ENCODE measurements at places on chromosomes 7 and 10. TPM values are rescaled to one million over a fixed set of nuclear protein-coding genes. Genes with fewer than 3 reads are reported as not detected.

DNA sequence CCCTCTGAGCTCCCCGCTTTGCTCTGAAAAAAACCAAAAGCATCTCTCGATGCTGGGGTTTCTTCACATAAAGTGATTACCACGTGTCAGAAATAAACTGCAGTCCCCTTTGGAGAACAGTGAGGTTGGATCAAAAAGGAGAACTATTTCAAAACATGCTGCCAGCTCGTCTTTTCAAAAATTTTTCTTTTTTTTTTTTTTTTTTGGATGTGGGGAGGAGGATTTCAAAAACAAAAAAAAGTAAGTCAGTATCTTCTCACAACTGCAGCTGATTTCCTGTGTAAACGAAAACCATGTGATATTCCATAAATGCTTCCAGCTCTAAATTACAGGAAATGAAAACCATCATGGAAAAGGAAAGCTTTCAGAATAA, 155.0 kb upstream of the LYZL2 start:
- peak overlapping the region; percentile 70 for H3K27ac ChIP-seq
- H3K4me1 ChIP-seq: peaks cover 19% of the 10 kb centered on the region
- no peak for DNase-seq
- no peaks in the 10 kb centered on the region for H3K36me3 ChIP-seq
- peak overlapping the region; percentile 80 for H3K4me3 ChIP-seq
- no peaks in the 10 kb centered on the region for H3K27me3 ChIP-seq

DNA sequence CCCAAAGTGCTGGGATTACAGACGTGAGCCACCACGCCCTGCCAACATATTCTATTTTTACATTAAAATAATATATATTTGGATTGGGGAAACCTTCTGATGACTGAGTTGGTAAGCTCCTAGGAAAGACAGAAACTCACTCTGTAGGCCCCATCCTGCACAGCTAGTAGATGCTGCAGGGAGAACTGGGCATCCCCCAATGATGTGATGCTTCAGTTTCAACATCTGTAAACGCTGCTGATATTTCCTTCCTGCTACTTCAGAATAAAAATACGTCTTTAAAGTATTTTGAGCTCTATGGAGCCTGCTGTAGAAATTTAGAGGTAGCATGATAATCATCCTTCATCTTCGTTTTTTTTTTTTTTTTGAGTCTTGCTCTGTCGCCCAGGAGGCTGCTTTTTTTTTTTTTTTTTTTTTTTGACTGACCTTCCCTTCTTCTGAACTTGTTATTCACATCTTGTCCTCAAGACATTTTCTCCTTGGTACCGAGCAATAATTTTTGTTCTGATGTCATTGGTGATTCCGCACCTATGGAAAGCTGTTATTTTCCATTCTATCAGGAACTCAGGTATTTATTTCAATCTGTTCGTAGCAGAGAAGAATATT, 21.8 kb upstream of the INPP5F start:
- DNase-seq: no peak
- H3K27me3 ChIP-seq: no peaks in the 10 kb centered on the region
- H3K36me3 ChIP-seq: no peaks in the 10 kb centered on the region
- H3K27ac ChIP-seq: no peak overlapping the region

Gene NODAL
- not detected for polyA plus RNA-seq

- no peaks in the 10 kb centered on the region for H3K27me3 ChIP-seq
- peak overlapping the region; percentile 44 for H3K4me3 ChIP-seq
- H3K27ac ChIP-seq: peak overlapping the region; percentile 97
- H3K36me3 ChIP-seq: peaks cover 4% of the 10 kb centered on the region
- H3K4me1 ChIP-seq: peaks cover 23% of the 10 kb centered on the region
Observed at GRCh38 chr10:3090914-3091787, 23.8 kb downstream of the PFKP start.

GRCh38 chr10:116044801-116045248, 228.2 kb downstream of the GFRA1 start:
- no peaks in the 10 kb centered on the region for H3K27me3 ChIP-seq
- H3K4me3 ChIP-seq: no peak overlapping the region
- no peak for DNase-seq
- no peaks in the 10 kb centered on the region for H3K4me1 ChIP-seq
- H3K36me3 ChIP-seq: no peaks in the 10 kb centered on the region

- no peak overlapping the region for H3K4me3 ChIP-seq
- no peaks in the 10 kb centered on the region for H3K36me3 ChIP-seq
- no peak overlapping the region for H3K27ac ChIP-seq
- DNase-seq: no peak
- no peaks in the 10 kb centered on the region for H3K4me1 ChIP-seq
- peaks cover 5% of the 10 kb centered on the region for H3K27me3 ChIP-seq
Observed at GRCh38 chr7:17205910-17206309, 92.5 kb upstream of the AHR start.

- H3K4me3 ChIP-seq: no peak overlapping the region
- peaks cover 62% of the 10 kb centered on the region for H3K36me3 ChIP-seq
- DNase-seq: no peak
- H3K4me1 ChIP-seq: no peaks in the 10 kb centered on the region
- no peaks in the 10 kb centered on the region for H3K27me3 ChIP-seq
Observed at GRCh38 chr7:44057181-44057848, 8.1 kb downstream of the PGAM2 start.

Gene MBL2
- not detected for polyA plus RNA-seq

Gene NKX2-3
- not detected for polyA plus RNA-seq

Measured in SK-N-SH (cell line).